SJCRH30 (cell line): ENCODE measurements at places on chromosomes 13 and 19. TPM values are rescaled to one million over a fixed set of nuclear protein-coding genes. Genes with fewer than 3 reads are reported as not detected.
A peak's percentile ranks its signal among the peaks of the same experiment; 100 is the strongest.

The SF3A2 gene
- total RNA-seq = 44.5 and 49.1 TPM in 2 replicates

The UBAC2 gene
- 51.3 and 55.6 TPM in 2 replicates for total RNA-seq

The F7 gene
- total RNA-seq = not detected in 2 replicates

The METTL21C gene
- not detected in 2 replicates for total RNA-seq

The ADM5 gene
- 5.5 and 7.7 TPM in 2 replicates for total RNA-seq

GRCh38 chr19:6694147-6694815 lies 24.3 kb upstream of the TNFSF14 start:
- H3K36me3 ChIP-seq = no peaks in the 10 kb centered on the region
- no peak overlapping the region for H3K4me3 ChIP-seq
- H3K4me1 ChIP-seq = no peaks in the 10 kb centered on the region
- DNase-seq = no peak
- H3K27ac ChIP-seq = no peak overlapping the region
- no peaks in the 10 kb centered on the region for H3K27me3 ChIP-seq

DNA sequence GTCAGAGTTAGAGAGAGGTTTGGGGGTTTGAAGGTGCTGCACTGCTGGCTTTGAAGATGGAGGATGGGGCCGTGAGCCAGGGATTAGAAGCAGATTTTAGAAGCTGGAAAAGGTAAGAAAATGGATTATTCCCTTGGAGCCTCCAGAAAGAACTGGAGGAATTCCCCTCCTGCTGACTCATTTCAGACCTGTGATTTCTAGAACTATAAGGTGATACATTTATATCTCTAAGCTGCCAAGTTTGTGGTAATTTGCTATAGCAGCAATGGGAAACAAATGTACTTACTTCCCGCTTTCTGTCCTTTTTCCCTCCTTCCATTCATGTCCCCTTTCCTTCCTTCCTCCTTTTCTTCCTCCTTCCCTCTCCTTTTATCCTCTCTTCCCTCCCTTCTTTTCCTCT lies 78.5 kb upstream of the PCDH8 start:
- no peak for DNase-seq
- no peaks in the 10 kb centered on the region for H3K36me3 ChIP-seq
- peak overlapping the region; percentile 99 for H3K27ac ChIP-seq
- H3K4me1 ChIP-seq = peaks cover 90% of the 10 kb centered on the region

DNA sequence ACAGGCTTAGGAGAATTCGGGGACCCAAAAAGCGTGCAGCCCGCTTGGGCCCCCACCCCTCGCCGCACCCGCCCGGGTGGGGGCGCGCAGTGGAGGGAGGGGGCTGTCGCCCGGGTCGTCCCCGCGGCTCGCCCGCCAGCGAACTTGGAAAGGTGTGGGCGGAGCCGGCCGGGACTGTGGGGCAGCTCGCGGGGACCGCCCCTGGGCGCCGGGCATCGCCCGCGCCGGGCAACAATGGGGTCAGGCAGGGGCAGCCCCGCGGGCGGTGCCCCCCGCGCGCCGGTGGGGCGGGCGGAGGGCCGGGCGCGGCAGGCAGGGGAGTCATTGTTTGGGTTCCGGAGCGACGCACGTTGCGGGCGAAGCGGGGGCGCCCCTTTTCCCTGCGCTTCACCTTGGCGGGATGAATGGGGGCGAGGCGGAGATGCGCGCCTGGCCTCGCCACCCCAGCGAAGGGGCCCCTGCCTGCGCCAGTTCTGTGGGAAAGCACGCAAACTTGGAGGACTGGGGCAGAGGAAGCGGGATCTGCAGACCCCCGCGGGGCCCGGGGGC lies 647 bp upstream of the KLF12 start:
- H3K4me1 ChIP-seq = peaks cover 2% of the 10 kb centered on the region
- no peaks in the 10 kb centered on the region for H3K27me3 ChIP-seq
- peak overlapping the region; percentile 99 for H3K4me3 ChIP-seq
- H3K27ac ChIP-seq = peak overlapping the region; percentile 97
- no peaks in the 10 kb centered on the region for H3K36me3 ChIP-seq
- DNase-seq = peak; percentile 60

DNA sequence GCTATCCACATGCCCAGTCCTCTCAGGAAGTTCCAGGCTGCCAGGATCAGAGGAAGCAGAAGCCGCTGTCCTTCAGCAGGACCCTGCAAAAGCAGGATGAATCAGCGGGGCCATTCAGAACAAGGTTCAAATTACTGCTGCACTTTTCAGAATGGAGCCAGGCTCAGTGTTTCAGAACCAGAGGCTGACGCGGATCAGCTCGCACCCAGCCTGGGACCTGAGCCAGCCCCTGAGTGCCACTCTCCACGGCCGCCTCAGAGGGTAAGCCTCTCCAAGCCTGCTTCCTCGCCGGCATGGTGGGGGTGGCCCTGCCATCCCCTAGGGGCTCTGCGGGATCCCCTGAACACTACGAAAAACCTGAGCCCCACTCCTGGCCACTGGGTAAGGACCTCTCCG lies 24.7 kb downstream of the RASA3 start:
- peak overlapping the region; percentile 27 for H3K4me3 ChIP-seq
- H3K36me3 ChIP-seq = no peaks in the 10 kb centered on the region
- DNase-seq = peak; percentile 80
- H3K27ac ChIP-seq = peak overlapping the region; percentile 96

DNA sequence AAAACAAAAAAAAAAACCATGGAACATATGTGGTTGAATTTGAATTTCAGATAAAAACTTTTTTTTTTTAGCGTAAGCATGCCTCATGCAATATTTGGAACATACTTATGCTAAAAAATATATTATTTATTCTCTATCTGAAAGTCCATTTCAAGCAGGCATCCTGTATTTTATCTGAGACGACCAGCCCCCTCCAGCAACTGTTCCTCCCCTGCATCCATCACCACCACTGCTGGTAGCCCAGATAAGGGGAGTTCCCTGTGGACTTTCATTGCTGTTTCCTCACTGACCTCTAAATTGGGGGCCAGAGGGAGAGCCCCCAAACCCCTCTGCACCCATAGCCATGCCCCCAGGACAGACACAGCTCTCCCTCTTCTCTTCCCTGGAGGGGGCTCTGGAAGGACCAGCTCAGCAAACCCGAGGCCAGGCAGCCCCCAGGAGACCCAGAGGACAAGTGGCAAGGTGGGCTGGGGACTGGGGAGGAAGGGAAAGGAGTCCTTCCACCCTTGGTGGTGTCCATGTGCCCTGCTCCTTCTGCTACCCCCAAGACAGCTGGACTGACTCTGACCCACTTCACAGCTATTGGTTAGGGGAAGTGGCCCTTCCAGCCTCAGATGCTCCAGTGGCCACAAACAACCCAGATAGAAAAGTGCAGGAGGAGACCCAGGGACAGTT lies 6.6 kb upstream of the SIGLEC12 start:
- DNase-seq = no peak
- no peaks in the 10 kb centered on the region for H3K36me3 ChIP-seq
- H3K4me3 ChIP-seq = no peak overlapping the region
- no peaks in the 10 kb centered on the region for H3K4me1 ChIP-seq

- no peak overlapping the region for H3K4me3 ChIP-seq
- H3K36me3 ChIP-seq = no peaks in the 10 kb centered on the region
- no peak for DNase-seq
- no peak overlapping the region for H3K27ac ChIP-seq
- H3K27me3 ChIP-seq = no peaks in the 10 kb centered on the region
- no peaks in the 10 kb centered on the region for H3K4me1 ChIP-seq
These were observed 236.7 kb upstream of the SLITRK1 start for GRCh38 chr13:84118839-84119409.

DNA sequence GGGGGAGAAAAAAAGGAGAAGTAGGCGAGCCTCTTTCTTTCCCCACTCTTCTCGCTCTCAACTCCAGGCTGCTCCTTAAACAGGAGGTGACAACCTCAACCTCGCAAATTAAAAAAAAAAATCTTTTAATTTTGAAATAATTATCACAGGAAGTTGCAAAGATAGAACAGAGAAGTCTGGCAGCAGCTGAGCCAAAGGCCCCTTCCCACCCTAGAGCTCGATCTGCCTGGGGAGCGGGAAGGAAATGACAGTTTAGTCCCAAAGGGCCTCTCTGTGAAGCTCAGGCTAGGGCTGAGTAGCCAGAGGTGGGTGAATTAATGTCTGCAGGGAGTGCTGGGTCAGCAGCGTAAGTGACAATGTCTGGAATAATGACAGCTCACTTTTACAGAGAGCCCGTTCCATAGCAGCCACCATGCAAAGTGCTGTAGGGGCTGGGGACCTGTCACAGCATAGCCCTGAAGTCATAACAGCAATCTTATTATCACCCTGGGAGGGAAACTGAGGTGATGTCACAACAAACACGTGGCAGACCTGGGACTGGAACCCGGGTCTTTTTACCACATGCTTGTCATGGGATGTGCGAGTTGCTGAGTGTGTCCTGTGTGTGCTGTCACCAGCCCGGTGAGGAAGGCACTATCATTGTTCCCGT lies 8.8 kb upstream of the CD22 start:
- H3K4me1 ChIP-seq = no peaks in the 10 kb centered on the region; the same call in 1 of the 2 replicates
- H3K27ac ChIP-seq = no peak overlapping the region
- H3K36me3 ChIP-seq = no peaks in the 10 kb centered on the region
- no peaks in the 10 kb centered on the region for H3K27me3 ChIP-seq
- no peak overlapping the region for H3K4me3 ChIP-seq

DNA sequence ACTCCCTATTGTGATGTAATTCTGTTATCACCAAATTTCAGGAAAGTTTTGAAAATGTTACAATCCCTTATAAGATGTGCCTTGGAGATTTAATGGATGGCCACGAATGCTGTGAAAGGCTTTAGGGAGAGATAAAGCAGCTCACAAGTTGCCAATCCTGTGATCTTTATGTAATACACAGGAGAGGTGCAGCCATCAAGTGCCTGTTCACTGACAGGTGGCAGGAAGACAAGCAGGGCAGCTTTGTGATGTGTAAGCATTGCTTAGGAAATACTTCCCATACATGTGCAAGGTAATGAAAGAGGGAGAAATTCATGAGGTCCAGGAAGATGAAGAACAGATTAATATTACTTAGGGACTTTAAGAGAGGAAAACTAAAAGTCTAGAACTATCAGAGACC lies 628.8 kb downstream of the SLITRK6 start:
- no peak overlapping the region for H3K27ac ChIP-seq
- H3K36me3 ChIP-seq = no peaks in the 10 kb centered on the region
- no peaks in the 10 kb centered on the region for H3K27me3 ChIP-seq
- no peaks in the 10 kb centered on the region for H3K4me1 ChIP-seq
- H3K4me3 ChIP-seq = no peak overlapping the region
- no peak for DNase-seq

DNA sequence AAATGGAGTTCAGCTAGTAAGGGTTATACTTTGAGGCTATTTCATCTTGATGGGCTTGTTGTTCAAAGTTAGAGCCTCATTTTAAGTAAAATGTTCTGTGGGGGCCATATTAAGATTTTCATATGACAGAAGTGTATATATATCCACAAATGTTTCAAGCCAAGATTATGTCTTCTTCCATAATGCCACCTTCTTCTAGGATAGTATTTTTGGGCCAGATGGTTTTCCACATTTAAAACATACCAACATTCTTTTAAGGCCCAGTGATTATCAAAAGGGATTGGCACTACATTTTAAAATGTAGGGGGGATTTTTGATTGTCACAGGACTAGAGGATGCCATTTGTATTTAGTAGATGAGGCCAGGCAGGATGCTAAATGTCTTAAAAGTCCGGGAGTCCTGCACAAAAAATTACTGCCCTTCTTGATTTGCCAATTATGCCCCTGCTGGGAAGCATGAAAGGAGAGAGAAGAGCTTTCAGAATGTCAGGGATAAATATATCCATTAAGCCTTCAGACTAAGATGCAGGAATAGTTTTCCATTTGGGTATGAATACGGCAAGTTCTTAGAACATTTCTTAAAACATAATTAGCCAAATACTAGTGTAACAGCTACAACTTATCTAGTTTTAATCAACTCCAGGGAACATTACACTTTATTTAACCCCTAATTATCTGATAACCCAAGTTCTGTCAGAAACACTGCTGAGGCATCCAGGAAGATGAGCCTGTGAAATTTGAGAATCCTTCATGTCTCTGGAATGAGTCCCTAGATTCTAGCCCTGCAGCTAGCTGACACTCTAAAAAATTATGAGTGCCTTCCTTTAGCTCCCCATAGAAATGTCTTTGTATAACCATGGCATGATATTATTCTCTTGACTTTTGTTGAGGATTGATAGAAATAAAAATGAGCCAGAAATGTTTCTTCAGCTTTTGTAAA lies 34.0 kb downstream of the ITM2B start:
- H3K4me1 ChIP-seq = no peaks in the 10 kb centered on the region
- no peak for DNase-seq
- no peaks in the 10 kb centered on the region for H3K27me3 ChIP-seq
- peaks cover 15% of the 10 kb centered on the region for H3K36me3 ChIP-seq

GRCh38 chr13:39616087-39616694 lies 13.2 kb upstream of the LHFPL6 start:
- no peak overlapping the region for H3K27ac ChIP-seq
- no peaks in the 10 kb centered on the region for H3K36me3 ChIP-seq
- peak; percentile 68 for DNase-seq
- no peak overlapping the region for H3K4me3 ChIP-seq

DNA sequence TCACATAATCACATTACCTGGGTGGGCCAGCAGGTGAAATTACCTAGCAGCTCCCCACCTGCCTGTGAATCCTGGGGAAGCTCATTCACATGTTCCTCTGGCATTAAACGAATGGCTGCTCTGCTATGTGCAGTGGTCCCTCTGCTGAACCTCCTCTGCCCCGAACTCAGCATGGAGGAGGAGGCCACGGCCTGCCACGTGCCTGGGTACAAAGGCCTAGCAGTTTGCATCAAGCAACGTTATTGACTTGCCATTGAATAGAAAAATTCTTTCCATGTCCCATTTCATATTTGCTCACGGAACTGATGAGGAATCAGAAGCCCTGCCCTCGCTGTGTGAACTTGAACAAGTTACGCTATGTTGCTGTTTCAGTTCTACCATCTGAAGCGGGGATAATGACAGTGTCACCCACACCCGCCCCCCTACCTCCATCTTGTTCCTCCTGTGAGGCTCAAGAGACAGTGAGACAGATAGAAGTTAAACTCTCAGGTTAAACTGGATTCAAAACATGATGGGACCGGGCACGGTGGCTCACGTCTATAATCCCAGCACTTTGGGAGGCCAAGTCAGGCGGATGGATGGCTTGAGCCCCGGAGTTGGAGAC lies 25.3 kb downstream of the SLC7A1 start:
- H3K36me3 ChIP-seq = 0 out of 2 replicates have a peak, but pooled peaks cover 4% of the 10 kb centered on the region
- no peaks in the 10 kb centered on the region for H3K27me3 ChIP-seq
- no peak overlapping the region for H3K27ac ChIP-seq
- H3K4me3 ChIP-seq = no peak overlapping the region
- no peak for DNase-seq
